Kidney (tissue), 22 donors: ENCODE measurements at places on chromosomes 16 and 17. TPM values are rescaled to one million over a fixed set of nuclear protein-coding genes. Genes with fewer than 3 reads are reported as not detected.

The FZD2 gene
- polyA plus RNA-seq = 5.5 TPM

DNA sequence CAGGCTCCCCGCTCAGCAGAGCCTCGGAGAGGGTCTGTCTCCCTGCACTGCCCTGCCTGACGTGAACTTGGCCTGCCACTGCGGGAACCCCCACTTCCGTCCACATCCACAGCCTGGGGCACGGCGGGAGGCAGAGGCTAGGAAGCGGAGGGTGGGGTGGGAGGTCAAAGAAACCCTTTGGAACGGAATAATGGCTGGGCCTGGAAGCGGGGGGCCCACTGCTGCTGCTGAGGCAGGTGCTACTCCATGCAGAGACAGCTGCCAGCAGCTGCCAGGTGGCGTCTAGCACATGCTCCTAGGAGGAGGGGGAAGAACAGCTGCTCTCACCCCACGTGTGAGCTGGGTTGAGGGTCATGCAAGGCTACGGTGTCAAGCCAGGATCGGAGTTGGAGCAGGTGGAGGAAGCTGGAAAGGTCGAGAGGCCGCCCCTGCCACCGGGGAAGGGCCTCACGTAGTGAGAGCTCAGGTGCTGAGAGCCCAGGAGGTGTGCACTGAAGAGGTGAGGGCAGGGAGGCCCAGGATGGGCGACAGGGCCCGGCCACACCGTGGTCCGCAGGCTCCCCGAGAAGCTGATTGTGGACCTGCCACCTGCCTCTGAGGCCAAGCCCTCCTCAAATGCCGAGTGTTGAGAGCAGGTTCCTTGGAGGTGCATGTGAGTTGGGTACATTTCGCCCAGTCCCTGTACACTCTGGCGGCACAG, 9.8 kb downstream of the FSCN2 start:
- H3K4me3 ChIP-seq = no peak overlapping the region
- no peak overlapping the region for H3K27ac ChIP-seq
- H3K27me3 ChIP-seq = peaks cover 9% of the 10 kb centered on the region
- H3K36me3 ChIP-seq = no peaks in the 10 kb centered on the region
- DNase-seq = peak; percentile 37

DNA sequence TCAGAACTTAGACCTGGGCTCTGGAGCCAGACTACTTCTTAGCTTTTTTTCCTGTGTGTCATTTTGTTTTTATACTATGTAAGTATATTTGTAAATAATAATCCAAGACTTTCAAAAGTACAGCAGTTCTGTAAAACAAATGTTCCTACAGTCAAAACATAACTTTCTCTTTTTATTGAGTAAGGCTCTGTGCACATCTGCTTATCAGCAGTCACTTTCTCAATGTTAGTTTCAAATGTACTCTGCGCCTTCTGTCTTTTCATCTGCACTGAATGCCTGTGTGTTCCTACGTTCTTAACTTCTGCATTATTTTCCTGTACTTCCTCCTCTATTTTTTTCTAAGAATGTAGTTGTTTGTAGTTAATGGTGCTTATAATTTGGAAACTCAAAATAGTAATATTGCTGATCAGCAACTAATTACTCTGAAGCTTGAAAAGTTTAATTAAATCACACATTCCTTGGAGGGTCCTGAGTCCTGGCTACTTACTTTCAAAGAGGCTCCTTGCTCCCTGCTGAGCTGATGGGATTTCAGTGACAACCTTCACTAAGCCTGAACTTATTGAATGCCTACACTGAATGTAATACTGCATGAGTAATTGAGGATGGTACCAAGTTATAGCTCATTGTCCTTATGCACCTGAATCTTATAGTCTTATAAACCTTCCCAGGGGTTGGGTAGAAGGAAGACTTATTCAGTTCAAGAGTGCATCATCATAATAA, 329.9 kb downstream of the KCNJ2 start:
- no peak overlapping the region for H3K4me3 ChIP-seq
- H3K27me3 ChIP-seq = no peaks in the 10 kb centered on the region
- H3K36me3 ChIP-seq = no peaks in the 10 kb centered on the region
- DNase-seq = no peak

DNA sequence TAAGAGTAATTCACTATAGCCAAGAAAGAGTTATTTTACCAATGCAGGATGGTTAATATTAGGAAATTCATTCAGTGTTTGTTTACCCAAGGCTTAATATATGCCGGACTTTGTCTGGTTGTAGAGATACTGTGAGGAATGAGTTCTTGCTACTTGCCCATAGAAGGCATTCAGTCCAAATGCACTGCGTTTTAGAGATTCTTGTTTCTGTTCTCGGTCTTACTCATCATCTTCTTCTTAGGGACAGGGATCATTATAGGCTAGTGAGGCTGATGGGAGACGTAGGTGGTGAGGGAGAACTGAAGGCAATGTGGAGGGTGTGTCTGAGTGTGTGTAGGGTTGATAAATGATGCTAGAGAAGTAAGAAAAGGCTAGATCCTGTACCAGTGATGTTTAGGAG, 90.7 kb downstream of the OR1D5 start:
- no peaks in the 10 kb centered on the region for H3K36me3 ChIP-seq
- no peak overlapping the region for H3K4me3 ChIP-seq
- DNase-seq = no peak
- no peaks in the 10 kb centered on the region for H3K4me1 ChIP-seq
- H3K27me3 ChIP-seq = no peaks in the 10 kb centered on the region
- no peak overlapping the region for H3K27ac ChIP-seq

DNA sequence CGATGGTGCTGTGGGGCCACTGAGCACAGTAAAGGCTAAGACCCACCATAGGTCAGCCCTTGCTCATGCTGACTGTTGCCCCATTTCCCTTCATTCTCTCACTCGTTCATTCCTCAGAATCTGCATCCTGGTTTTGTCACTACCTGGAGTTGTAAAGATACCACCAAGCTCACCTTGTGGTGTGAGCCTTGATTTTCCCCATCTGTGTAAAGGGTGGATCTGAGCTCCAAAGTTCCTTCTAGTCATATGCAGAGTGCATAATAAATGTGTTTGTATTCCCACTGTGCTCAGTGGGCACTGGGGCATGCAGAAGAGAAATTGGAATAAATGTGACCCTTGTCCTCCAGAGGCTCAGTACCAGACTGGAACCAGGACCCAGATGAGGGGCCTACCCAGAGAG, 35.2 kb upstream of the MEOX1 start:
- no peaks in the 10 kb centered on the region for H3K4me1 ChIP-seq
- no peak overlapping the region for H3K4me3 ChIP-seq
- H3K36me3 ChIP-seq = no peaks in the 10 kb centered on the region
- H3K27ac ChIP-seq = no peak overlapping the region

DNA sequence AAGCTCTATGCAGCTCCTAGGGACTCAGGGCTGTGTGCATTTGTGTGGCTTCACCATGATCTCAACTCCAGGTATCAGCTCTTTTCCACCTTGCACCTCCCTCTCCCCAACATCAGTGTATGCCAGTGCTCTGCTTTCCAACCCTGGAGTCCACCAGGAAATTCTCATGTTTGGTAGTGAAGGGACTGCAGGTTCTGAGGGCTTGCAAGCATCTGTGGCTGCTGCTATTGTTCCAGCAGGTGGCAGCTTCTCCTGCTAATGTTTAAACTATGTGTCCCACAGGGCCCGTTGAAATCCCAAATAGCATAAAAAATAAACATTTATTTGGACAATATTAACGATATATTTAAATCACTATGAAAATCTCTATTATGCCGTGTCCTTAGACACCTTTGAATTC, 82.0 kb downstream of the RGS9 start:
- no peaks in the 10 kb centered on the region for H3K36me3 ChIP-seq
- no peaks in the 10 kb centered on the region for H3K4me1 ChIP-seq
- H3K27me3 ChIP-seq = no peaks in the 10 kb centered on the region
- no peak overlapping the region for H3K27ac ChIP-seq

The TNS4 gene
- 2.2 TPM for polyA plus RNA-seq

The HSPB9 gene
- polyA plus RNA-seq = 0.99 TPM

The SLC5A11 gene
- polyA plus RNA-seq = 2.1 TPM

DNA sequence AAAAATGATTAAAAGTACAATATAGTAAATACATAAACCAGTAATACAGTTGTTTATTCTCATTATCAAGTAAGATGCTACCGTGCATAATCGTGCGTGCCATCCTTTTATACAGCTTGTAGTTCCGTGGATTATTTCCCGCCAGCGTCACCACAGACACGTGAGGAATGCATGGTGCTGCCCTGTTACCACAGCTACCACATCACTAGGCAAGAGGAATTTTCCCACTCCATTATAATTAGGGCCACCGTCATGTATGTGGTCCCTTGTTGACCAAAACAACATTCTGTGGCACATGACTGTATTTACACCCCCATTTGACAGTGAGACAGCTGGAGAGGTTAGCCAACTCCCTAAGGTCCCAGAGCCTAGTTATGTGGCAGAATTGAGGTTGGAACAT, 30.5 kb upstream of the LGALS9 start:
- no peak overlapping the region for H3K4me3 ChIP-seq
- H3K27ac ChIP-seq = no peak overlapping the region
- peaks cover 3% of the 10 kb centered on the region for H3K36me3 ChIP-seq

The LRRC45 gene
- polyA plus RNA-seq = 9.9 TPM

DNA sequence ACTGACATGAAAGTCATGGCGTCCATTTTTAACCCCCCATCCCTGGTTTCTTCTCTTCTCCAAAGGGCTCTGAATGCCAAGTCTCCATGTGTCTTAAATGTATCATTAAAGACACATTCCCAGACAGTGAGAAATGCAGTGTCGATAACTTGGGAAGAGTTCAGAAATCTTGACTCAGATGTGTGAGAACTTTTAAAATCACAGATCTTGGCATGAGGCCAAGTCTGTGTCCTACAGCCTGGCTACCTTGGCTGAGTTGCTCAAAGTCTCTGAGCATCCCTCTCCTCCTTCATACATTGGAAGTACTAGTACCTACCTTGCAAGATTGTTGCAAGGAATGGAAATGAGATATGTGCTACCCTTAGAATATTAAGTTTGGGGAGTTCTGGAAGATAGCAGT, 1046.5 kb upstream of the RBFOX1 start:
- no peak overlapping the region for H3K4me3 ChIP-seq
- no peaks in the 10 kb centered on the region for H3K36me3 ChIP-seq
- no peak for DNase-seq
- no peaks in the 10 kb centered on the region for H3K4me1 ChIP-seq

The SLC12A3 gene
- polyA plus RNA-seq = 277 TPM

- H3K27me3 ChIP-seq = no peaks in the 10 kb centered on the region
- H3K4me3 ChIP-seq = no peak overlapping the region
- no peaks in the 10 kb centered on the region for H3K4me1 ChIP-seq
- DNase-seq = peak; percentile 57
- H3K36me3 ChIP-seq = no peaks in the 10 kb centered on the region
These were observed 59.4 kb downstream of the RTN4RL1 start for GRCh38 chr17:1965556-1966273.

The HOXB3 gene
- polyA plus RNA-seq = 12.1 TPM

DNA sequence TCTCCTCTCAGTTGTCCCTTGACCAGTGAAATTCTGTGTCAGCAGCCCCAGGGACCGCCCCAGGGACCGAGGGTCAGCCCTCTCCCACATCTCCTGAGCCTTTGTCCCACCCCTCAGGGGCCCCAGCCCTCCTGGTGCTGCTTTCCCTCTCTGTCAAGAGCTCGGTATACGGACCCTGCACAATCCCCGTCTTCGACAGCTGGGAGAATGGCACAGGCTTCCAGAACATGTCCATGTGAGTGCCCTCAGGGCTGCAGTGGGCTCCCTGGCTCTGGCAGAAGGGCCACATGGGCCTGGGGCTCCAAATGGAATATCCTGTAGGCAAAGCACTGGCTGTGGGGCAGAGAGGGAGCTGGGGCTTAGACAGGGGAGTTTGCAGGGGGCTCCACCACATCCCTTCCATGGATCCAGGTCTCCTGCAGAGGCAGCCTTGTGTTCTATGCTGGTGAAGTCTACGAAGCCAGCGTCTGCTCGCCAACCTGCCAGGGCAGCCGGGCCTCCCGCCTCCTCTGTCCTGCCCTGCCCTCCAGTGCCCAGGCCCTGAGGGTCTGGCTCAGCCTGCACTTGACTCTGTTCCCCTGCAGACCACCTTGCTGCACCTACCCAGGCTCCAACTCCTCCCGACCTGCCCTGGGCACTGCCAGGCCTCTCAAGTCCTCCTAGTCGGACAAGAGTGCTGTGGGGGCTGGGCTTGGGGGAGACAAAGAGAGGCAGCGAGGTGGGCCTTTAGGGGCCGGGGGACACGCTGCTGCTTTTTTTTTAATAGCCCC, 28.0 kb downstream of the ADGRG5 start:
- no peak overlapping the region for H3K4me3 ChIP-seq
- H3K36me3 ChIP-seq = no peaks in the 10 kb centered on the region

DNA sequence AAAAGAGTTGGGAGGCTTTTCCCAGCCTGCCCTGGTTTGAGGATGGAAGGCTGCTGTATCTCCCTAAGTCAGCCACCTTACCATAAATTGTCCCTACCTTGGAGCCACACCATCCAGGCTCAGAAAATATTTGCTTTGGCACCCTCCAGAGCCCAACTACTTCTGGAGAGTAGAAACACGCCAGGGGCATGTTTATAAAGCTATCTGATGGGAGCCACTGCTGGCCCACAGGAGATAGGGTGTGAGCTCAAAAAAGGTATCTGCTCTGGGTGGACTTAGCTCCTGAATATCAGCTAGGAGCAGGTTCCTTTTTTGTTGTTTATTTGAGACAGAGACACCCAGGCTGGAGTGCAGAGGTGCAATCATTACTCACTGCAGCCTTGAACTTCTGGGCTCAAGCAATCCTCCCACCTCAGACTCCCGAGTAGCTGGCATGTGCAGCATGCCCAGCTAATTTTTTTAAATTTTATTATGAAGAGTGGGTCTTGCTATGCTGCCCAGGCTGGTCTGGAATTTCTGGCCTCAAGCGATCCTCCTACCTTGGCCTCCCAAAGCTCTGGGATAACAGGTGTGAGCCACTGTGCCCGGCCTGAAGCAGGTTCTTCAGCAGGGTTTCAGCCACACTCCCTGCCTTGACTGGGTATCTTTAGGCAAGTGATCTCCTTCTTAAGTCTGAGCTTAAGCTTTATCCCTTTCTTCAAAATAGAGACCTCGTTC, 147.1 kb downstream of the SALL1 start:
- H3K27ac ChIP-seq = no peak overlapping the region
- no peaks in the 10 kb centered on the region for H3K4me1 ChIP-seq
- H3K27me3 ChIP-seq = no peaks in the 10 kb centered on the region
- DNase-seq = no peak

- no peak for DNase-seq
- H3K27me3 ChIP-seq = no peaks in the 10 kb centered on the region
- H3K4me1 ChIP-seq = no peaks in the 10 kb centered on the region
- no peaks in the 10 kb centered on the region for H3K36me3 ChIP-seq
- H3K27ac ChIP-seq = no peak overlapping the region
These were observed 7.3 kb upstream of the IL34 start for GRCh38 chr16:70638814-70639792.

- no peak overlapping the region for H3K27ac ChIP-seq
- H3K27me3 ChIP-seq = no peaks in the 10 kb centered on the region
- no peak overlapping the region for H3K4me3 ChIP-seq
- DNase-seq = no peak
These were observed 419.7 kb downstream of the CNTNAP4 start for GRCh38 chr16:76696876-76697275.

GRCh38 chr16:54284319-54284930, 2.2 kb downstream of the IRX3 start:
- H3K4me3 ChIP-seq = peak overlapping the region; percentile 39
- H3K4me1 ChIP-seq = no peaks in the 10 kb centered on the region
- peak; percentile 77 for DNase-seq

GRCh38 chr17:31815212-31815730, 43.8 kb downstream of the COPRS start:
- no peaks in the 10 kb centered on the region for H3K36me3 ChIP-seq
- H3K27ac ChIP-seq = no peak overlapping the region
- no peak overlapping the region for H3K4me3 ChIP-seq
- H3K4me1 ChIP-seq = no peaks in the 10 kb centered on the region
- DNase-seq = no peak
- no peaks in the 10 kb centered on the region for H3K27me3 ChIP-seq

The ABCA10 gene
- 2.1 TPM for polyA plus RNA-seq

GRCh38 chr17:62870030-62870541, 62.0 kb upstream of the MARCHF10 start:
- H3K36me3 ChIP-seq = no peaks in the 10 kb centered on the region
- H3K27me3 ChIP-seq = no peaks in the 10 kb centered on the region
- peak; percentile 58 for DNase-seq
- no peak overlapping the region for H3K4me3 ChIP-seq
- no peaks in the 10 kb centered on the region for H3K4me1 ChIP-seq
- H3K27ac ChIP-seq = no peak overlapping the region

The CTRB2 gene
- not detected for polyA plus RNA-seq
